Type B pancreatic cell (in vitro differentiated cells): ENCODE measurements at places on chromosomes 1 and 21. TPM values are rescaled to one million over a fixed set of nuclear protein-coding genes. Genes with fewer than 3 reads are reported as not detected.

GRCh38 chr21:36584980-36585940, 105.3 kb upstream of the CLDN14 start:
- peaks cover 9% of the 10 kb centered on the region for H3K27me3 ChIP-seq
- no peaks in the 10 kb centered on the region for H3K36me3 ChIP-seq
- H3K27ac ChIP-seq = no peak overlapping the region
- no peak overlapping the region for H3K4me3 ChIP-seq
- no peak for DNase-seq

DNA sequence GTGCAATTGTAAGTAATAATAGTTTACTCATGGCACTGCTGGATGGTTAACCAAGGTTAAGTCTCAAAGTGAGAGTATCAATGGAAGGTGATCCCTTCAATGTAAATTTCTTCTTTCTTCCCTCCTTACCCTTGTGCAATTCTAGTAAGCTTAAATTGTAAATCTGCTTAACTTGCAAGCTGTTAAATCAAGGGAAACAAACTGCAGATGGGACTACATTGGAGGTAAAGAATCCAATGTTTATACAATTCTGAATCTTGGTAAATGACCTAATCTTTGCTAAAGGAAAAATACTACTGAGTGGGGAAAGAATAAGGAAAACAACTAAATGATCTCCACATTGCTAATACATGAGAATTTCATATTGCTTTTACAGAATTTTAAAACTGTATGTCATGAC, 6.7 kb upstream of the CD55 start:
- no peak overlapping the region for H3K27ac ChIP-seq
- no peak for DNase-seq
- peaks cover 5% of the 10 kb centered on the region for H3K4me1 ChIP-seq
- H3K4me3 ChIP-seq = no peak overlapping the region
- no peaks in the 10 kb centered on the region for H3K36me3 ChIP-seq

GRCh38 chr1:67664048-67664447, 21.0 kb upstream of the GADD45A start:
- DNase-seq = no peak
- peaks cover 3% of the 10 kb centered on the region for H3K27me3 ChIP-seq
- no peak overlapping the region for H3K27ac ChIP-seq
- H3K36me3 ChIP-seq = no peaks in the 10 kb centered on the region

DNA sequence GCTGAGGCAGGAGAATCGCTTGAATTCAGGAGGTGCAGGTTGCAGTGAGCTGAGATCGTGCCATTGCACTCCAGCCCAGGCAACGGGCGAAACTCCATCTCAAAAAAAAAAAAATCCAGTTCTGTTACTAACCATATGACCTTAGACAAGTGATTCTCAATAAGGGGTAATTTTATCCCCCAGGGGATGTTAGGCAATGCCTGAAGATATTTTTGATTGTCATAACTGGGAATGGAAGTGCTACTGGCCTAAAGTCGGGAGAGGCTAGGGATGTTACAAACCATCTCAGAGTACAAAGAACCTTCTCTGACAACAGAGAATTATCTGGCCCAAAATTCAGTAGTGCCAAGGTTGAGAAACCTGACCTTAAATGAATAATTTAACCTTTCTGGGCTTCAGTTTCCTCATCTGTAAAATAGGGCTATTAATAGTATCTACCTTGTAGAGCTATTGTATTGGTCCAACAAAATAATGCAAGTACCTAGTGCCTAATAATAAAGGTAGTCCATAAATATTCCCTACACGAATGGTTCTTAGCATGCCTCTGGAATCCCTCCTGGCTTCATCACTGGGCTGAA, 5.8 kb upstream of the LMNA start:
- peaks cover 36% of the 10 kb centered on the region for H3K4me1 ChIP-seq
- no peak for DNase-seq
- H3K27me3 ChIP-seq = no peaks in the 10 kb centered on the region
- no peak overlapping the region for H3K4me3 ChIP-seq
- H3K36me3 ChIP-seq = no peaks in the 10 kb centered on the region

- no peaks in the 10 kb centered on the region for H3K36me3 ChIP-seq
- H3K27me3 ChIP-seq = peaks cover 72% of the 10 kb centered on the region
- H3K27ac ChIP-seq = no peak overlapping the region
- peaks cover 8% of the 10 kb centered on the region for H3K4me1 ChIP-seq
- no peak for DNase-seq
- no peak overlapping the region for H3K4me3 ChIP-seq
These were observed 7.7 kb upstream of the CRYBG2 start for GRCh38 chr1:26361605-26362122.

GRCh38 chr1:89295187-89295586, 22.5 kb upstream of the GBP5 start:
- H3K27ac ChIP-seq = no peak overlapping the region
- H3K4me1 ChIP-seq = no peaks in the 10 kb centered on the region
- H3K4me3 ChIP-seq = no peak overlapping the region
- no peaks in the 10 kb centered on the region for H3K27me3 ChIP-seq
- no peak for DNase-seq

- H3K27ac ChIP-seq = no peak overlapping the region
- no peaks in the 10 kb centered on the region for H3K27me3 ChIP-seq
- DNase-seq = no peak
- no peaks in the 10 kb centered on the region for H3K36me3 ChIP-seq
- H3K4me1 ChIP-seq = no peaks in the 10 kb centered on the region
These were observed 159.7 kb upstream of the CXADR start for GRCh38 chr21:17352996-17353655.

DNA sequence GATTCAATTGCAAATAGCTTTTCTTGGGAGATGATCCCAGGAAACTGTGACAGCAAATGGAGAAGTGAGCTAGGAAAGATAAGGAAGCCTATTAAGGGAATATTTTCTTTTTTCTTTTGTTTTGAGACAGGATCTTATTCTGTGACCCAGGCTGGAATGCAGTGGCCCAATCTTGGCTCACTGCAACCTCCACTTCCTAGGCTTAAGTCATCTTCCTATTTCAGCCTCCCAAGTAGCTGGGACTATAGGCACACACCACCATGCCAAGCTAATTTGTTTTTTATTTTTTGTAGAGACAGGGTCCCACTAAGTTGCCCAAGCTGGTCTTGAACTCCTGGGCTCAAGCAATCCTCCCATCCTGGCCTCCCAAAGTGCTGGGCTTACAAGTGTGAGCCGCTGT, 433.7 kb downstream of the RPS6KC1 start:
- DNase-seq = no peak
- no peak overlapping the region for H3K4me3 ChIP-seq
- peaks cover 2% of the 10 kb centered on the region for H3K27me3 ChIP-seq
- H3K4me1 ChIP-seq = no peaks in the 10 kb centered on the region
- no peaks in the 10 kb centered on the region for H3K36me3 ChIP-seq
- H3K27ac ChIP-seq = no peak overlapping the region

DNA sequence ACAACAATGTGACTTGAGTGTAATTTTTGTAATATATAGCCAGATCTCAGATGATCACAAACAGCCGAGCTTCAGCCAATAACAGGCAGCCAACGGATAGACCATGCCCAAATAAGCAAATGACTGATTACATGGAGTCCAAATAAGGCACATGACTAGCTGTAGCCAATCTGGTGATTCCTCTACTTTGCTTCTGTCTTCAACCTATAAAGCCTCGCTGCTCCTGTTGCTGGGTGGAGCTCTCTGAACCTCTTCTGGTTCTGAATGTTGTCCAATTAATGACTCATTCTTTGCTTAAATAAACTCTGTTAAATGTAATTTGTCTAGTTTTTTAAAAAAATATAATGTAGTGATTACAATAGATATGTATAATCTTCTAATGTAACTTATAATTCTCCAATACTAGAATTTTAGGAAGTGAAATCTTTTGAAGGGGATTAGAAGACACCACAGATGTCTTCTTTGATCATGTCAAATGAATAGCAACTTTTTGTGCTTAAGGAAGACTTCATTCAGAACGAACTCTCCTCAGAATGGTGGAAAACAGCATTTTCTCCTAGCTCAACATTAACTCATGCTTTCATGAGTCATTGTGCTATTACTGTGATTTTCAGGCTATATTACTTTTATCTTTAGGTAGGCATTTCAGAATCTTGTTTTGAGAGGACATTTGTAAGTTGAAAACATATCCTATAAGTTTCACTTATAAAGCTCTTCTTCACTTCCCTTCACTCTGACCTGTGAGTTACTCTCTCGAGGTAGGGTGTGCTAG, 857.8 kb upstream of the B3GALT2 start:
- H3K36me3 ChIP-seq = no peaks in the 10 kb centered on the region
- H3K4me1 ChIP-seq = peaks cover 4% of the 10 kb centered on the region
- H3K27ac ChIP-seq = no peak overlapping the region
- no peak overlapping the region for H3K4me3 ChIP-seq
- H3K27me3 ChIP-seq = no peaks in the 10 kb centered on the region

DNA sequence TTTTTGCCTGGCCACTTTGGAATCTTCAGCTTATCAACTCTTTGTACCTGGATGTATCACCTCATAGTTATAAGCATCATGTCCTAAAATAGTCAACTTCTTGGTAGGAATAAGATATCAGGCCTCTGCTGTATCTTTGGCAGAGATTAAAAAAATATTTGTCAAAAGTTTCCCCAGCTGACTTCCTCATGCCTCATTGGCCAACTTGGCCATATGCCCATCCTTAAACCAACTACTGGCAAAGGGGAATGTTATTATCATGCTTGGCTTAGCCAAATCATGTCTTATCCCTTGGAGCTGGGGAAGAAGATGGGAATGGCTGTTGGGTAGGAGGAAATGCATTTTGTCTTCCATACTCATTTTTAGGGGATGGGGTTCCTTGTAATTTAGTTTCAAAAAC, 23.4 kb downstream of the NFASC start:
- H3K27me3 ChIP-seq = peaks cover 79% of the 10 kb centered on the region
- H3K4me3 ChIP-seq = no peak overlapping the region
- peaks cover 10% of the 10 kb centered on the region for H3K4me1 ChIP-seq
- no peak overlapping the region for H3K27ac ChIP-seq

DNA sequence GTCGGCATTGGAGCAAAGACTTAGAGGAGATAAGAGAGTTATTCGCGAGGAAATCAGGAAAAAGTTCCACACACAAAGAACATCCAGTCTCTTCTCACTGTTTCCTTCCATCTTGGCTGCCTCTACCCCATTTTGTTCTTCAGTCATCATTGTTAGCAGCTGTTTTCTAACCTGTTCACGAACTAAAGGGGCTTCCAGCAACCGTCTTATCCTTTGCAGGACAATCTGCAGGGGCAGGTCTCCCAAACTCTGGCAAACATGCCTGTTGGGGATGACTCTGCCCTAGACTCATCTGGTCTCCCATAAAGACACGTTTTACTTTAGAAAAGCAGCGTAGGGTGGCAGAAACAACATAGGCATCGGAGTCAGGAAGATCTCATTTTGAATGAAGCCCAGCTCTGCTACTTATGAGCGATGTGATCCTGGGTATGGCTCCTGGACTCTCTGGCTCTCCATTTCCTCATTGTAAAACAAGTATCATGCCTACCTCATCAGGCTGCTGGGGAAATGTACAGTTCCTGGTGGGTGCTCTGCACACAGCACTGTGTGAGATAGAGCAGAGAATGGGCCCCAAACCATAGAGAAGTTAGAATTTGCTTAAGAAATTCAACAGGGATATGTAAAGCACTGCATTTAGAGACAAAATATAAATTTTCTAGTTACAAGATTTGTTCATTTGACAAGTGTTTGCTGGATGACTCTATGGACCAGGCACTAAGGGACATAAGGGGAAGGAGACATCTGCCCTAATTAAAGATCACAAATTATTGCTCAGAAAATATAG, 59.7 kb downstream of the MEF2D start:
- no peak overlapping the region for H3K27ac ChIP-seq
- no peaks in the 10 kb centered on the region for H3K36me3 ChIP-seq
- no peak overlapping the region for H3K4me3 ChIP-seq
- H3K4me1 ChIP-seq = peaks cover 4% of the 10 kb centered on the region

DNA sequence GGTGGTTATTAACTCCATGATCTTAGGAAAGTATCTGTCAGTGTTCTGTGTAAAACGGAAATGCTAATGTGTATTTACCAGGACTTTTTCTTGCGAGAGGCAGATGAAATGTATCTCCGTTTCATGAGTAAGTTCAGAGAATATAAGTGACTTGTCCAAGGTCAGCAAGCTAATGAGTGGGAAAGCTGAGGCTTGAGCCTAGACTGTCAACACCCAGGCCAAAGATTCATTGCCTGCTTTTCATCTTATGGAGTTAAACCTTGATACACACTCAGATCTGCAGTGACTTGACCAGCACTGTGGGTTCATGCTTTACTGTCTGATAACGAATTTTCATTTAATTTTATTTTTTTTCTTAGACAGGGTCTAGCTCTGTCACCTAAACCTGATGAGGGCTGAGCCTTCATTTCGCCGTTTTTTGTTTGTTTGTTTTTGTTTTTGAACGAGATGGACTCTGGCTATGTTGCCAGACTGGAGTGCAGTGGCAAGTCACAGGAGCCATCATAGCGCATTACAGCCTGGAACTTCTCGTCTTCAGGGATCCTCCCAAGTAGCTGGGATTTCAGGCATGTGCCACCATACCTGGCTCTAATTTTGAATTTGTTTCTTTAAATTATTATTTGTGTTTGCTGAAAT, 918 bp upstream of the JTB start:
- H3K4me1 ChIP-seq = peaks cover 17% of the 10 kb centered on the region
- peaks cover 24% of the 10 kb centered on the region for H3K36me3 ChIP-seq
- H3K27ac ChIP-seq = peak overlapping the region; percentile 95
- H3K4me3 ChIP-seq = peak overlapping the region; percentile 99
- H3K27me3 ChIP-seq = no peaks in the 10 kb centered on the region
- DNase-seq = no peak

DNA sequence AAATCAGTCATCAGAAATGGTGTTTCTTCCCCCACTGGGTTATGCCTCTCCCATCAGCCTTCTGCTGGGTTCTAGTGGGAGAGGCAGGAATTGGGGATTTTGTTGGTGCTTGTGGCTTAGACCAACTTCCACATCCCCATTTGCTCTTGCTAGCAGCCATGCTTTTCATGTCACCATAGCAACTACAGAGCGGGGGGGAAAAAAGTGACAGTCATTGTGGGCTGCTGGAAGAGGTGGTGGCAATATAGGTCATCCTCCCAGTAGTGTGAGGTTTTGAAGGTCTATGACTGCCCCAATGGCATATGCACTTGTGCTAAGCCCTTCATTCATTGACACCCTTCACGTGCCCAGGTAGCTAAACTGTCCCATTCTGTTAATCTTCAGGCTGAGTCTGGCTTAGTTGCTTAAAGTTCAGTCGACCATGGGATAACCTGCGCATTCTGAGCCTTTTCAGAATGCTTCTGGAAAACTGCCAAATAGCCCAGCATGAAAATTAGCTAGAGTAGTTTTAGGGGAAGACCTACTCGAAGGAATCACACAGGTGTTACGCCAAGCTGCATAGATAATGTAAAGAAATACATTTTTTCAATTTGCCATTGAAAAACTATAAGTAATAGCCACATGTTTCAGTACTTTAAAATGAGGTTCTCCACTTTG, 53.7 kb upstream of the ZNF326 start:
- no peak for DNase-seq
- no peak overlapping the region for H3K27ac ChIP-seq
- no peaks in the 10 kb centered on the region for H3K27me3 ChIP-seq
- peaks cover 4% of the 10 kb centered on the region for H3K36me3 ChIP-seq
- H3K4me1 ChIP-seq = peaks cover 22% of the 10 kb centered on the region

GRCh38 chr1:42784547-42784945, 245 bp upstream of the TMEM269 start:
- H3K27ac ChIP-seq = no peak overlapping the region
- H3K27me3 ChIP-seq = no peaks in the 10 kb centered on the region
- H3K4me1 ChIP-seq = no peaks in the 10 kb centered on the region
- peaks cover 20% of the 10 kb centered on the region for H3K36me3 ChIP-seq

Gene ZNF683
- total RNA-seq = not detected in 2 replicates

Gene FCER1G
- 0.80 TPM in 1 of 2 replicates, not detected in the other for total RNA-seq

Gene UBXN10
- total RNA-seq = 1.6 and 5.0 TPM in 2 replicates

Gene LRRC71
- total RNA-seq = 0.58 TPM in 1 of 2 replicates, not detected in the other

Gene KCNH1
- total RNA-seq = 0.33 and 2.4 TPM in 2 replicates
